C1 segment of cervical spinal cord (tissue), 14 donors: ENCODE measurements at places on chromosomes 5 and 9.

DNA sequence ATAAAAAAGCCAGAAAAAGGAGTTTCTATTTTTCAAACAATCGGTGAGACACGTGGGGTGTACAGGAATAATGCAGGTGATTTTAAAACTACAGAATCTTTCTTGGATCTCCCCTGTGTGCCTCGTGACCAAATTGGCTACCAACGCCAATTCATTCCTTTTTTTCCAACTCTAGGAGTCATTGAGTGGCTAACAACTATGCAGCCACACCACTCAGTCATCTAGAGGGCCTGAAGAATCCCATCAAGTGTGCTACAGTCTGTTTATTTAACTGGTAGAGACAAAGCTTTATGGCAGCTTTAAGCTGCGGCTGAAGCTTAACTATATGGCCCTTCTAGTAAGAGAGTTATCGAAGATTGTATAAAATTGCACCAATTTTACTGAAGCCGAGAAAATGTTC lies 113.1 kb upstream of the NIPBL start:
- DNase-seq = no peak

DNA sequence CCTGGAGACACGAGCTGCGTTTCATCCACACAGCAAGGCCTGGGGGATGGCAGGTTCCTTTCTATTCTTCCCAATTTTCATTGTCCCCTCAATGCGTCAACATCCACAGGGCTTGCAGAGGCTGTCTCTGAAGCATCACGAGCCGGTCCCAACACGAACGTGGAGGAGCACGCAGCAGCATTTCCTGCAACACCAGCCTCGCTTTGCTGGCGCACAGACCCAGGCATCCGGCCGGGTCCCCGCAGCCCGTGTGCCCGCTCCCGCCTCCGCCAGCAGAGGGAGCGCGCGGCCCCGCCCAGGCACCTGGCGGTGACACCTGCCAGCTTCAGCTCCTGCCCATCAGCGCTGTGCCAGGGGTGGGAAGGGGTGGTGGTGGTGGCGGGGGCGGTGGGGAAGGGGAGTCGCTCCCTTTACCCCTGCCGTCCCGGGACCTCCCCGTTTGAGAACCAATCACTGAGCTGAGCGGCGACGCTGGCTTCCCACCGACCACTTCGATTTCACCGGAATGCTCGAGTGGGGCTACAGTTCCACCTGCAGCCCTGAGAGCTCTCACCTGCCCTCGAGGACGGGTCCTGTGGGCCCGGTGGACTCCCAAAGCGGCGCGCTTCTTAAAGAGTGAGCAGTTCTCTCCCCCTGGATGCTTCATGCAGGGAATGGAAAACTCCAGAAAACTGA lies 464.5 kb downstream of the ICE1 start:
- no peak for DNase-seq

DNA sequence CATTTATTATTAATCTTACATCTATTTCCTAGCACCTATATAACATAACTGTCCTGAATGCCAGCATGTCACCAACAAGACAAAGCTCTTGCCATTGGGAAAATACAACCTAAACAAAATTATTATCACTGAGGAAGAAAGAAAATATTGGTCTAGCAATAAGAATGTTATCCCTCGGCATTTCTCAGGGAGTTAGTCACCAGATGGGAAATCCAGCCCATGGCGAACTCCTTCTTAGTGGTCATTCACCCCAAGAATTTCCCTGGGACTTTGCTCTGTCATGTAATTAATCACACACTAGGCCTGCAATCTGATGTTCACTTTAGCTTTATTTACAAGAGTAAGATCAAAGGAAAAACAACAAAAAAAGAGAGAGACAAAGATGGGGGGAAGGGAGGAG lies 56.1 kb upstream of the TAS2R1 start:
- DNase-seq = no peak

- DNase-seq = no peak
Observed at GRCh38 chr5:493119-493701, 31.0 kb downstream of the SLC9A3 start.

- DNase-seq = no peak
Observed at GRCh38 chr5:158725297-158725851, 374.3 kb downstream of the EBF1 start.

DNA sequence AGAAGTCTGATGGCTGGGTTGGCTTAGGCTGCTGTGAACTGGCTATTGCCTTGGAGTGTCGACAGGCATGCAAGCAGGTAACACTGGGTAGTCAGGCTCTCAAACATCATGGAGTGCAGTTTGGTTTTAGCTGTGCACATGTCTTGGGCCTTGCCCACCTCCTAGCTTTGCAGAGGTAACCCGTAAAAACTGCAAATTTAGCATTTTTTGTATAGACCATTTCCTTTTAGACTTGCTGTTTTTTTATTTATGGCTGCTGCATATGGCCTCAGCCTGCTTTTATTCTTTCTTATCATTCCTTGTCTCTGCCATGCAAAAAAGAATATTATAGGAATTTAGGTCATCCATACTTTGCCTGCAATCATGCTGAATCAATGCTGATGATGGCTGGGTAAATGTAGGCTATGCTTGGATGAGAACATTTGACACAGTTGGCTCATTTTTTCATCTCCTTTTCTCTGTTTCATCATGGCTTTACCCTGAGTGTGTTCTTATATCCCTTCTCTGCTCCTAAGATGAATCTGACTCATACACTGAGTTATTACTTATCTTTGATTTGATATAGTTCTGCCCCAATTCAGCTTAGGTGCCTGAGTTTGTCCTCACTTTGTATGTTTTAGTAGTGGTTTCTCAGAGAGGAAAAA lies 27.2 kb downstream of the RECK start:
- no peak for DNase-seq

- no peak for DNase-seq
Observed at GRCh38 chr5:149400304-149400703, 21.2 kb upstream of the IL17B start.

GRCh38 chr5:149071756-149072155 lies 8.9 kb upstream of the SH3TC2 start:
- no peak for DNase-seq

GRCh38 chr5:171650597-171650996 lies 135.0 kb upstream of the SMIM23 start:
- DNase-seq = no peak

DNA sequence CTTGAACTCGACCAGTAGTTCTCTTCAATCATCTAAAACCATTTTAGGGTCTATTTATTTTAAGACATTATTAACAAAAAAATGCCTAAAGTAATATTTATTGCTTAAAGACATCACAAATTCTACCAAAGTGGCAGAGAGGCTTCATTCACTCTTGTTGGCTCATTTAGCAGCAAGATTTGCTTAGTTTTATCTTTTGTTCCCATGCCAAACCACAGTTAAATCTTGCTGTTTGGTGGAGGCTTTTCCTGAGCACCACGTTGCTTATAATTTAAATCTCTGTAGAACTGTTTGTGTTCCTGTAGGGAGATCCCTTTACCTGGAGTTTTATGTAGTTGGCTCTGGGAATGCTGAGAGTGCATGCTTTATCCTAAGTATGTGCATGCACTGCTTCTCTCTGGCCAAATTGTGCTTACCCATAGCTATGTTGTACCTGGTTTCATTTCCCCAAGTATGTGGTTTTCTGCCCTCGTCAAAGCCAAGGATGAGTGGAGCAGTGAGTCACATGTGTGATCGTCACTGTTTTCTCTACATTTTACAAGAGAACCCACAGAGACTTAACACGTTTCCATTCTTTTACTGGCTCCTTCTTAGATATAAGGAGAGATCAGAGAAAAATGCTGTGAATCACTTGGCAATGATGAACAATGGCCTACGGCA lies 42.1 kb upstream of the MAST4 start:
- DNase-seq = no peak

DNA sequence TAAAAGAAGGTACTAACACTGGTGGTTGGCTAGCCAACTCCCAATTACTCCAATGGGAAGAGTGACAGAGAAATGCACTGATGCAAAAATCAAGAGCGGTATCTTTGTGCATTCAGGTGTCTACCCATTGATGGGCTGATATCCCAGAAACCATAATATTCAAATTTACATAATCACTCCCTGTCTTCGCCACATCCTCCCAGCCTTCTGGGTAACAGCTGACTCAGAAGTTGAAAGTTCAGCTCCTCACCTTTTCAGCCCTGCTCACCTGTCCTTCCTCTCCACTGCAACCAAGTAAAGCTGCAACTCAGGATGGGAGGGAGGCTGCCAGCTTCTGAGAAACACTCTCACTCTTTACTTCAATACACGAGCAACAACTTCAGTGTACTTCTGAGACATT lies 6.9 kb downstream of the SUSD1 start:
- no peak for DNase-seq

DNA sequence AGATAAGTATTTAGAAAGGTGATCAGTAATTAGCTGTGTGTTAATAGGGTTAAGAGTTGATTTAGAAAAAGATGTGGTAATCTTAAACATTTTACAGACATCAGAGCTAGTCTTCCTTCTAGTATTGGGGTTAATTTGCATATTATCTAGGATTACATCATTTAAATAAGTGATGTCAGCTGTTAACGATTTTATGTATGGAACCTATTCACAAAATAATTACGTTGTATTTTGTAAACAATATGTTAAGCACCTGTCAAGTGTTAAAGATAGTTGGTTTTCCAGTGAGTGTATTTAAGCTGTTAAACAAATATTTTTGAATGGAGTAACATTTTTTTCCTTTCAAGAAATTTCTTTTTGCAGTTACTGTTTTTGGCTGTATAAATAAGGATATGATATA lies 2.2 kb downstream of the DCP2 start:
- no peak for DNase-seq

DNA sequence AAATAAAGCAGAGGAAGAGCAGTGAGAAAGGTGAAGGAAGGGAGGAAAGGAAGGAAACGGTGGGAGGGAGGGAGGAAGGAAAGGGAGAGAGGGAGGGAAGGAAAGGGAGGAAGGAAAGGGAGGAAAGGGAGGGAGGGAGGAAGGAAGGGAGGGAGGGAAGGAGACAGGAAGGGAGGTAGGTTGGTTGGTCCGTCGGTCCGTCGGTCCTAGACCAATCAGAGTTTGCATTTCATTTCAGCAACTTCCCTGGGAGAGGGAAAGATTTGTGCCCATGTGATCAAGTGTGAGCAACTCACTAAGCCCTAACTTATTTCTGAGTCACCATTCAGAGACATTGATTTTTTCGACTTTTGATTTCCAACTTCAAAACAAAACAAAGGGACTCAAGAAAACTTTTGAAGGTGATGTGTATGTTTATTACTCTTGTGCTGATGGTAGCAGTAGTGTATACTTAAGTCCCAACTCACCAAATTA lies 18.8 kb downstream of the NANS start:
- DNase-seq = no peak

GRCh38 chr9:131762356-131762932 lies 22.6 kb upstream of the RAPGEF1 start:
- DNase-seq = peak; percentile 51

- DNase-seq = no peak
Observed at GRCh38 chr5:143229896-143230675, 173.4 kb downstream of the NR3C1 start.

DNA sequence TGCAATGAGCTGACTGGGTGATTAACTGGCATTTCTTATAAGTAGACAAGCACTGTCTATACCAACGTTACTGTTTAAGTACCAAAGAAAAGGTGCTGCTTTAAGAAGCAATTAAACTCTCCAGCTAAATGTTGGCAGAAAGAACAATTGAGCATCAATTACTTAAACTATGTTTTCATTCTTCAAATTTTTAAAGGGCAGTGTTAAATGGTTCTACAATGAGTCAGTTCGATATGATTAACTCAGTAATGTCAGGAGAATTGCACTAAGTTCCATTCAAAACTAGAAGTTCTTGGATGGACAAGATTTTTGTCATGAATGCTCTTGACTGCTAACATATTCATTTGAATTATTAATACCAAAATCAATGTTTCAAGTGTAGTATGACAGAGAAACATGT lies 593.7 kb downstream of the DNAH5 start:
- DNase-seq = no peak

- peak; percentile 48 for DNase-seq
Observed at GRCh38 chr9:133534346-133535291, at the start of gene ADAMTSL2. Gene ADAMTSL2 (plus strand): TSS chr9:133534704. CDS start chr9:133536713, 2,009 bp downstream.

GRCh38 chr5:100505984-100506670 lies 29.0 kb upstream of the FAM174A start:
- no peak for DNase-seq

- DNase-seq = no peak
Observed at GRCh38 chr9:30944225-30944569, 1440.2 kb upstream of the ACO1 start.

GRCh38 chr9:126857261-126857960 lies 3.0 kb upstream of the ZBTB34 start:
- no peak for DNase-seq

DNA sequence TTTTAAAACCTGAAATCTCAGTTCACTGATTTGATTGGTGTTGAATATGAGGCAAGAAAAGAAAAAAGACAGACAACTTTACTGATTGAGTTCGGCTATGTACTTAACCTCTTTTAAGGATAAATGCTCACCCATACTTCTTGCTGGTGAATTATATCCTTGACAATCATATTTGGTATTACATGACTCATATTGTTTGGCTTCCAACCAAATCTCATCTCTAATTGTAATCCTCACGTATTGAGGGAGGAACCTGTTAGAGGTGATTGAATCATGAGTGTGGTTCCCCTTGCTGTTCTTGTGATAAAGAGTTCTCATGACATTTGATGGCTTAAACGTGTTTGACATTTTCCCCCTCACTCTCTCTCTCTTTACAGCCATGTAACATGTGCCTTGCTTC lies 255.6 kb upstream of the IZUMO3 start:
- no peak for DNase-seq

DNA sequence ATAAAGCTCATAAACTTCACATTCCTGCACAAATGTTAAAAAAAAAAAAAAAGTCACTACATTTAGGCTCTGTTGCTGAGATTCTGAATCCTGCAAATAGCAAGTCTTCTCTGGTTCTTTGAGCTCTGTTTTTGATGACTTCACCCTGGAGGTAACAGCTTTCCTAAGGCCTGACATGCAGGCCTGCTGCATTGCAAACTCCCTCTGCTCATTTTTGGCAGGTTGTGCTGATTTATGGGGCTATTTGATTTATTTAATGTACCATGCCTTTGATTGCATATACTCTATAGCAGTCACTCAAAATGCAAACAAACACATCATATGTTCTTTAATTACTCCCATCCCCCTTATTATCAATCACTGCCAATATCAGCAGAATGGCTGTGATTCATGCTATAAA lies 416.1 kb upstream of the IZUMO3 start:
- DNase-seq = no peak

GRCh38 chr5:3276896-3277295 lies 318.7 kb upstream of the IRX1 start:
- no peak for DNase-seq

GRCh38 chr9:91349115-91349555 lies 12.6 kb downstream of the AUH start:
- DNase-seq = no peak

DNA sequence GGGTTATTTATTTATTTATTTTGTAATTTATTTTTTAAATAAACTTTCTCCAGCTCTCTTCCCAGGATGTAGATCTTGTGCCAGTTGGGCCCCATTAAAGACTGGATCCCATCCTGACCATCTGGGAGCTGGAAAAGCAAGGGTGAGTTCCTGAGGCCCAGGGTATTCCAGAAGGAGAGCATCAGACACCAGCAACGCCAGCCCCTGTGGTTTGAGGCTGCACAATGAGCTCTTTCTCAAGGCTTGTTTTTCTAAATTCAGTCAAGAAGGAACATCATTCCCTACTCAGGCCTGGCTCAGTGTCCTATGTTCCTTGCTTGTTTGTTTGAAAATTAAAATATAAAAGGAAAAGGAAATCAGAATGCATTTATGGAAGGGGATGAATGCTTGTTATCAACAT lies 313.3 kb downstream of the EBF1 start:
- DNase-seq = no peak

- no peak for DNase-seq
Observed at GRCh38 chr5:58360794-58361193, 99.1 kb downstream of the PLK2 start.

- no peak for DNase-seq
Observed at GRCh38 chr9:78848061-78848460, 551.1 kb downstream of the PSAT1 start.
